SJSA1 (cell line): ENCODE measurements at places on chromosomes 7 and 10. TPM values are rescaled to one million over a fixed set of nuclear protein-coding genes. Genes with fewer than 3 reads are reported as not detected.

DNA sequence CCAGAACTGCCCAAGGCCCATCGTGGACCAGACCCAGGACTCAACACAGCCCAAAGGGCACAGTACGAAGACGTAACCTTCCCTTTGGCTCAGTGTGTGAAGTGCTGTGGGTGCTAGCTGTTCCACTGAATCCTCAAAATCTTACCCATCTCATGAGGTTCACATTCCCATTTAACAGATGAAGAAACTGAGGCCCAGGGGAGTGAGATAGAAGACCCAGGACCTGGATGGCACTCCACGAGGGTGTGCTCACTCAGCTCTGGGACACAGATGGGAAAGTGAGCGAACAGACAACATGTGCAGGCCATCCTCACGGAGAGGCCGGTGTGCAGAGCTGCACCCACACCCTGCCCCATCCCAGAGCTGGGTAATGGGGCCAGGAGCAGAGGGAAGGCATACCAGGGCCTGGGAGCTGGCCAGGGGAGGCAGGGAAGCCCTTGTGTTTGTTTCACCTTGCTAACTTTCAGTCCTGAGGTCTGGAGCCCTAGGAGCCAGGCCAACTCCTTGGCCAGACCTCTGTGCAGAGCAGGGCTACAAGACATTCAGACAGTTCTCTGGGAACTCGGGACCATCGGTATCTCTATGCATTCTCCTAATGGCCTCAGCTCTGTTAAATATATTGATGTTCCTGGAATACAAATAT lies 100.3 kb upstream of the ZMIZ1 start:
- no peak for DNase-seq

GRCh38 chr10:75464478-75465449 lies 33.3 kb downstream of the LRMDA start:
- DNase-seq = peak; percentile 8

DNA sequence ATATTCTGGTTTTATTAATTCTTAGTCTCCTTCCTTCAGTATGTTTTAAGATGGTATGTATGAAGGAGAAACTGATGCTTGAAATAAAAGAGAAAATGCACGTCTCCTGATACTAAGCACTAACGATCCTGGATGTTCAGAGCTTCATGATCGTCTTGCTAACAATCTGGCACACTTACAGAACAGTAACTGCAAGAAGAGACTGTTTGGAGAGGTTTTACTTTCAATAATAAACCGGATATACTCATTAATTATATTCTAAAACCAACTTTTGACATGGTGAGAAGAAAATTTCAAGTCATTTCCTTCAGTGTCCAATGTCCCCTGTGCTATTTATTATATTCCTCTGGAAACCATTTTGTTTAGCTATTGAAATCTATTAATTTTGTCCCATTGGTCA lies 251.0 kb downstream of the NXPH1 start:
- DNase-seq = no peak

- no peak for DNase-seq
Observed at GRCh38 chr7:140494867-140495266, 15.6 kb upstream of the MKRN1 start.

GRCh38 chr7:109611656-109612055 lies 1042.0 kb downstream of the DNAJB9 start:
- DNase-seq = no peak

The PLA2G12B gene
- total RNA-seq = not detected in 2 replicates

The BNIP3 gene
- total RNA-seq = 145 and 166 TPM in 2 replicates

The RBP3 gene
- not detected in 2 replicates for total RNA-seq

The AGR3 gene
- total RNA-seq = not detected in 2 replicates

The SEMA3D gene
- 4.4 and 5.3 TPM in 2 replicates for total RNA-seq
